Nephron progenitor cell (in vitro differentiated cells): ENCODE measurements at places on chromosomes 16 and 17.

GRCh38 chr17:4833941-4834680 lies 971 bp downstream of the MINK1 start:
- H3K4me3 ChIP-seq = peak overlapping the region; percentile 93
- DNase-seq = peak; percentile 44
- peaks cover under 1% of the 10 kb centered on the region for H3K36me3 ChIP-seq
- H3K27ac ChIP-seq = peak overlapping the region; percentile 70
- peaks cover 48% of the 10 kb centered on the region for H3K4me1 ChIP-seq
- H3K27me3 ChIP-seq = no peaks in the 10 kb centered on the region

GRCh38 chr17:35010093-35010492 lies 29.8 kb downstream of the LIG3 start:
- no peaks in the 10 kb centered on the region for H3K27me3 ChIP-seq
- no peak for DNase-seq
- no peak overlapping the region for H3K4me3 ChIP-seq
- peaks cover 28% of the 10 kb centered on the region for H3K4me1 ChIP-seq
- H3K36me3 ChIP-seq = peaks cover 34% of the 10 kb centered on the region

DNA sequence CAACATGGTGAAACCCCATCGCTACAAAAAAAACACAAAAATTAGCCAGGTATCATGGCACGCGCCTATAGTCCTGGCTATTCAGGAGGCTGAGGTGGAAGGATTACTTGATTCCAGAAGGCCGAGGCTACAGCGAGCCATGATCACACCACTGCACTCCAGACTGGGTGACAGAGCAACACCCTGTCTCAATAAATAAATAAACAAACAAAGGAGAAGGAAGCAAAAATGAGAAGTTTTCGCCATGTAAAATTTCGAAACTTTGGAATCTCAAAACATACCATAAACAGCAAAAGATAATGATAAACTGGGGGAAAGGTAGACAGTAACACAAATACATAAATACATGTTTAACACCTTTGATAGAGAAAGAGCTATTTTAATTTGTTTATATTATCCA lies 130.9 kb downstream of the ZFHX3 start:
- no peak overlapping the region for H3K27ac ChIP-seq
- DNase-seq = no peak
- H3K4me1 ChIP-seq = peaks cover 66% of the 10 kb centered on the region
- peaks cover 7% of the 10 kb centered on the region for H3K27me3 ChIP-seq

DNA sequence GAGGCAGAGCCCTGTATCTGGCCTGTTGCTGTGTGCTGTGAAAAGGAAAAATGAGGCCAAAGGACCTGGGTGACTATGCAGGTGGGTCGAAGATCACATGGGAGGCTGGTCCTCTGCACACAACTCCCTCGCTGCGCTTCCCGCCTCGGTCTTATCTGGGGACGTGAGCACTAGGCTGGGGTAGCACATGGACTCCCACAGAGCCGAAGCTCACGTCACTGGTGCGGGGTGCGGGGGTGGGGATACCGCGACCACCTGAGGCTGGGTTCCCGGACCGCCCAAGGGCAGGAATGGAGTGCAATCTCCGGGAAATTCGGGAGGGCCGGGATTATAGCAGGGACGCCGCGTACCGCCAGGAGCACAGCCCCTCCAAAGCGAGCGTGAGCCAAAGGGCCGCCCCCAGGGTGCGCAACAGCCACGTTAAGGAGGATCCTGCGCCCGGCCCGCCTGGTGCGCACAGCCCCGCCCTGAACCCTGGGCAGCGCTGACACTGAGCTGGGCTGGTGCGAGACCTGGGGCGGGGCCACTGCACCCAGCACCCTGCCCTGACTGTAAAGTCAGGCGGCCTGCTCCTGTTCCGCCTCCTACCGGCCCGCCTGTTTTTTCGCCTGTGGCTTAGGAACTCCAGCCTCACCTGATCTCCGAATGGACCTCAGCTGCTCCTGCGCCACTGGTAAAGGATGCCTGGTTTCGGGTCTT lies 4.8 kb downstream of the MT1A start:
- DNase-seq = peak; percentile 63
- H3K4me3 ChIP-seq = peak overlapping the region; percentile 13
- no peaks in the 10 kb centered on the region for H3K36me3 ChIP-seq
- H3K4me1 ChIP-seq = peaks cover 16% of the 10 kb centered on the region
- H3K27ac ChIP-seq = no peak overlapping the region

DNA sequence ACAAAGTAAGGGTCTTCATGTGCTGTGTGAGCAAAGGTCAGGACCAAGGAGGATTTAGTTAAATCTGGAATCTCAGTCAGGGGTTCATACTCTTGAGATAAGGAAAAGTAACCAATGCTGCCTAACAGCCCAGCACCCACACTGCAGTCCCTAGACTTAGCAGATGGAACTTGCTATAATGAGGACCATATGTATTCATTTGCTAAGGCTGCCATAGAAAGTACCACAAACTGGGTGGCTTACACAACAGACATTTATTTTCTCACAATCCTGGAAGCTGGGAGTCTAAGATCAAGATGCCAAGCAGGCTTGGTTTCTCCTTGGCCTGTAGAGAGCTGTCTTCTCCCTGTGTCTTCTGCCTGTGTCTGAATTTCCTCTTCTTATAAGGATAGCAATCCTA lies 20.8 kb downstream of the ZP2 start:
- no peak overlapping the region for H3K4me3 ChIP-seq
- DNase-seq = no peak
- H3K27ac ChIP-seq = no peak overlapping the region
- H3K36me3 ChIP-seq = no peaks in the 10 kb centered on the region
- H3K27me3 ChIP-seq = peaks cover 22% of the 10 kb centered on the region
- H3K4me1 ChIP-seq = peaks cover 5% of the 10 kb centered on the region

DNA sequence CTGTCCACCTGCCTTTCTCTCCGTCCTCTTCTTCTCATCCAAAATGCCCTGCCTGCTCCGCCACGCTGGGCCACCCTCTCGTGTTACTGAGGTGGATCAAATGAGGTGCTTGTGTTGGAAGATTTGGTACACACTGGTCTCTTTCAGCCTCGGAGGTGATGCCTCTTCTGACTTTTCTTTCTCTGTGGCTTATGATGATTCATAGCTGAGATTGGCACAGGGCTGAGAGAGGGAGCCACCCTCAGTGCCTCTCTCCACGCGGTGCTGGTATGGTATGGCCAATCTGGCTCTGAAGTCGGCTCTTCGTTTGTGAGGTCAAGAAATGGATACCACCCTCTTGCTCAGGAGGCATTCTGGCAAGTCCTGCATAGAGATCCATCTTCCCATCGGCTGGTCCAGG lies 82.4 kb downstream of the PLCG2 start:
- peaks cover 18% of the 10 kb centered on the region for H3K27me3 ChIP-seq
- no peak overlapping the region for H3K4me3 ChIP-seq
- H3K4me1 ChIP-seq = peaks cover 47% of the 10 kb centered on the region
- no peak overlapping the region for H3K27ac ChIP-seq
- no peak for DNase-seq

DNA sequence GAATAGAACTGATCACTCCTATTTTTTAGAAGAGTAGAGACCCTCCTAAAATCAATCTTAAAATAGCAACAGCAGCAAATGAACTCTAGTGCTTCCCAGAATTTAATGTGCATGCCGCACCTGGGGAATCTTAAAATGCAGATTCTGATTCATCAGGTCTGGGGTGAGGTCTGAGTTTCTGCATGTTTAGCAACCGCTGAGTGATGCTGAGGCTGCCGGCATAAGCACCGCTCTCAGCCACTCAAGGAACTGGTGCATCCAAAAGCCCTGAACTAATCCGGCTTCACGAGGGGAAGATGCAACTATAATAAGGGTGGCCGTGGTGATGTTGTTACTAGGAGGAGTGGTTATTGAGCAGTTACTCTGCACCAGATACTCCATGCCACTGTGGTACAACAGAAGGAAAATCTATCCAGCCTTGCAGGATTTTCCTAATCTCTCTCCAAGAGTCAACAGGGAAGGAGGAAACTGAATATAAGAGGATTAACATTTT lies 19.7 kb downstream of the SDK2 start:
- H3K36me3 ChIP-seq = peaks cover 35% of the 10 kb centered on the region
- H3K27me3 ChIP-seq = no peaks in the 10 kb centered on the region
- H3K27ac ChIP-seq = peak overlapping the region; percentile 72
- H3K4me3 ChIP-seq = peak overlapping the region; percentile 13
- DNase-seq = no peak

DNA sequence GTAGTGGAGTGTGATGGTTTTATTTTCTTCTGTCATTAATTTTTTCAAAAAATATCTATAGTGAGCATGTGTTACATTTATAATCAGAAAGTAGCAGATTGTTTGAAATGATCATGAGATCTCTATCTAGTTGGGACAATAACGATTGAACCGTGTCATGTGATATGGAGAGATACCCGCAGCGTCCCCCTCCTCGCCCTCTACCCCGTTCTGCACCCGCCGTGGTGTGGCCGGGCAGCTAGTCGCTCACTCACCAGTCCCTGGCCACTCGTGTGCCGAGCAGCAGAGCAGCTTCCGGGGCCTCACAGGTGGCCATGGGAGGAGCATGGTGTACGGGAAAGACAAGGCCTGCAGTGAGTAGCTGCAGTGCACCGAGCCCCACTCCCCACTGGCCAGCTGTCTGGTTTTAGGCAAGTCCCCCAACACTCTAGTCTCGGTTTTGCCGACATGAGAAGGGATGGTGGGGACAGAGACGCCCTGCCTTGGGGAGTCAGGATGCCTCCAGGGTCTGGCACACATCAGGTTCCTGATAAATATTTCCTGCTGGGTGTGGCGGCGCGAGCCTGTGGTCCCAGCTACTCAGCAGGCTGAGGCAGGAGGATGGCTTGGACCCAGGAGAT lies 15.3 kb downstream of the MLYCD start:
- H3K4me1 ChIP-seq = peaks cover 43% of the 10 kb centered on the region
- no peak overlapping the region for H3K27ac ChIP-seq
- no peak overlapping the region for H3K4me3 ChIP-seq
- peaks cover 75% of the 10 kb centered on the region for H3K36me3 ChIP-seq
- no peaks in the 10 kb centered on the region for H3K27me3 ChIP-seq
- DNase-seq = no peak

GRCh38 chr16:13021996-13022395 lies 120.6 kb downstream of the SHISA9 start:
- no peak overlapping the region for H3K27ac ChIP-seq
- H3K4me1 ChIP-seq = no peaks in the 10 kb centered on the region
- H3K27me3 ChIP-seq = peaks cover 4% of the 10 kb centered on the region
- no peak for DNase-seq
- no peak overlapping the region for H3K4me3 ChIP-seq
- no peaks in the 10 kb centered on the region for H3K36me3 ChIP-seq

DNA sequence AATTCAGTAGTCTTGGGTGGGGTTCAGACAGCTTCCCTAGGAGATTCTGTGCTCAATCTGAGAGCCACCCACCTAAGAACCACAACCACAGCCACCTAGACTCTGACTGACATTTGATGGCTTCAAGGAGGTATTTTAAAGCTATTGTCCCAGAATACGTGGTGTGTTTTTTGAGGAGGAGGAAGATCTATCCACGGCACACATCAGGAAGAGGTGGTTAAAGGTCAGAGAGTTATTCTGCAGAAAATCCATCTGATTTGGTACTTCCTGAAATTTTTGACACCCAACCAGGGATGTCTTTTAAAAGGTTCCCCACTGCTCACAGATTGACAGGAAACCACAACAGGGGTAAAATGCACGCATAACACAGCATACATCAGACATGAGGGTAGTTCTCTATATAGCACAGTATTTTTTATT lies 25.1 kb downstream of the SMARCE1 start:
- H3K36me3 ChIP-seq = peaks cover 8% of the 10 kb centered on the region
- no peak for DNase-seq
- no peak overlapping the region for H3K27ac ChIP-seq
- H3K27me3 ChIP-seq = peaks cover 40% of the 10 kb centered on the region
- no peak overlapping the region for H3K4me3 ChIP-seq

GRCh38 chr16:80695020-80695419 lies 109.4 kb downstream of the CDYL2 start:
- H3K36me3 ChIP-seq = no peaks in the 10 kb centered on the region
- H3K4me3 ChIP-seq = no peak overlapping the region
- H3K27ac ChIP-seq = no peak overlapping the region
- DNase-seq = no peak
- H3K4me1 ChIP-seq = no peaks in the 10 kb centered on the region

DNA sequence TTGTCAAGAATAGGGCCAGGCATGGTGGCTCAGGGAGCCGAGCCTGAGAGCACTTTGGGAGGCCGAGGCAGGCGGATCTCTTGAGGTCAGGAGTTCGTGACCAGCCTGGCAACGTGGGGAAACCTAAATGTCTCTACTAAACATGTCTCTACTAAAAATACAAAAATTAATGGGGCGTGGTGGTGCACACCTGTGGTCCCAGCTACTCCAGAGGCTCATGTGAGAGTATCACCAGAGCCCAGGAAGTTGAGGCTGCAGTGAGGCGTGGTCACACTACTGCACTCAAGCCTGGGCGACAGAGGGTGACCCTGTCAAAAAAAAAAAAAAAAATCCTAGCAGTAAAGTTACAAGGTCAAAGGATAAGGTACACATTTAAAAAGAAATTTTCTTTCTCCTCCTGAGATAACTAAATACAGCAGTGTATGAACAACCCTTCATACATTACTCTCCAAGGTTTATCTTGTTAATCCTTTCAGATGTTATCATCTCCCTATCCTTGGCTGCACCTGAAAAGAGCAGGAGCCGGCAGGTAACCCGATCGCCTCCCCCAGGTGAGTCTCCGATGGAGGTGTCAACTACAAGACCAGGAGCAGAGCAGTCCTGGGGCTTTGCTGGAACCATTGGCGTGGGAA lies 122.3 kb downstream of the GOSR1 start:
- H3K27ac ChIP-seq = peak overlapping the region; percentile 48
- peak; percentile 8 for DNase-seq
- H3K36me3 ChIP-seq = peaks cover 4% of the 10 kb centered on the region
- H3K4me3 ChIP-seq = peak overlapping the region; percentile 98
- H3K4me1 ChIP-seq = peaks cover 38% of the 10 kb centered on the region

GRCh38 chr17:7846765-7847661 lies 7.9 kb upstream of the TMEM88 start:
- peaks cover 6% of the 10 kb centered on the region for H3K27me3 ChIP-seq
- no peak overlapping the region for H3K27ac ChIP-seq
- no peak for DNase-seq
- H3K4me1 ChIP-seq = peaks cover 43% of the 10 kb centered on the region

- H3K36me3 ChIP-seq = no peaks in the 10 kb centered on the region
- peak overlapping the region; percentile 74 for H3K27ac ChIP-seq
- H3K4me1 ChIP-seq = peaks cover 13% of the 10 kb centered on the region
- DNase-seq = no peak
- H3K27me3 ChIP-seq = peaks cover 3% of the 10 kb centered on the region
Measured at GRCh38 chr17:18974407-18975149, 22.6 kb downstream of the SLC5A10 start.

DNA sequence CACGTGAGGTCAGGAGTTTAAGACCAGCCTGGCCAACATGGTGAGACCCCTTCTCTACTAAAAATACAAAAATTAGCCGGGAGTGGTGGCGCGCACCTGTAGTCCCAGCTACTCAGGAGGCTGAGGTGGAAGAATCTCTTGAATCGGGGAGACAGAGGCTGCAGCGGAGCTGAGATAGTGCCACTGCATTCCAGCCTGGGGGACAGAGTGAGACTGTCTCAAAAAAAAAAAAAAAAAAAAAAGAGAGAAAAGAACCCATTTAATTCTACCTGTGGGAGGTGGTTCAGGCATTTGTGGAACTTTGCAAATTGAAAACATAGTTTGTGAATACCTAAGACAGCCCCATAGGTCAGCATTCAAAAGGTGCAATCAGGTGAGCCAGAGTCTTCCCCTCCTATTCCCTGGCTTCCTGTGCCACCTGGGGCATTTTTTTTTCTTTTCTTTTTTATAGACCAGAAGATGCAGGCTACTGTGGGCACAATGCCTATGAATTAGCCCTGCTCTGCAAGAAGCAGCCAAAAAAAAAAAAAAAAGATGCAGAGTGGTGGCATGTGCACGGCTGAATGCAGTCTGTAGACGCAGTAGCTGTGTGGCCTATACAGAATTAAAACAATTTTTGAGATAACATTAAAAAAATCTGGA lies 9.1 kb upstream of the SOCS3 start:
- H3K27ac ChIP-seq = no peak overlapping the region
- H3K4me3 ChIP-seq = no peak overlapping the region
- H3K27me3 ChIP-seq = peaks cover 5% of the 10 kb centered on the region
- DNase-seq = no peak
- peaks cover 69% of the 10 kb centered on the region for H3K4me1 ChIP-seq
- no peaks in the 10 kb centered on the region for H3K36me3 ChIP-seq
